ENCODE measurements at places on chromosomes 12 and 14. TPM values are rescaled to one million over a fixed set of nuclear protein-coding genes. Genes with fewer than 3 reads are reported as not detected.

SUDS3 gene
- 42.7 TPM for total RNA-seq

DNA sequence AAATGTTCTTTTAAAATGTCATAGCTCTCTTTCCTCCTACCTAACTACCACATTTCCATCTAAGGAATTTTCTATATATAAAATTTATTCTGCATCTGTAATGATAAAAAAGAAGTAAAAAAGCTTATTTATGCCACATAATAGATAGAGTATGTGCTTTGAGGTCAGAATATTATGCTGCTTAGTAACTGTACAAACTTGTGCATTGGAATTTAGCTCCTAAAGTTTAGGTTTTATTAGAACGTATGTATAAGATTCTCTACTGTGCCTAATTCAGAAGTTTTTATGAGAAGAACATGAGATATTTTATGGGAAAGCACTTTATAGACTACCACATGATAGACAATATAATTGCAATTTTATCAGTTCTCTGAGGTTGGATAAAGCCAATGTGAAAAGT, 384.6 kb downstream of the SLC16A7 start:
- H3K4me3 ChIP-seq: no peak overlapping the region
- H3K27me3 ChIP-seq: no peaks in the 10 kb centered on the region
- peaks cover 15% of the 10 kb centered on the region for H3K4me1 ChIP-seq
- H3K36me3 ChIP-seq: no peaks in the 10 kb centered on the region
- DNase-seq: peak; percentile 41
- H3K27ac ChIP-seq: no peak overlapping the region

DNA sequence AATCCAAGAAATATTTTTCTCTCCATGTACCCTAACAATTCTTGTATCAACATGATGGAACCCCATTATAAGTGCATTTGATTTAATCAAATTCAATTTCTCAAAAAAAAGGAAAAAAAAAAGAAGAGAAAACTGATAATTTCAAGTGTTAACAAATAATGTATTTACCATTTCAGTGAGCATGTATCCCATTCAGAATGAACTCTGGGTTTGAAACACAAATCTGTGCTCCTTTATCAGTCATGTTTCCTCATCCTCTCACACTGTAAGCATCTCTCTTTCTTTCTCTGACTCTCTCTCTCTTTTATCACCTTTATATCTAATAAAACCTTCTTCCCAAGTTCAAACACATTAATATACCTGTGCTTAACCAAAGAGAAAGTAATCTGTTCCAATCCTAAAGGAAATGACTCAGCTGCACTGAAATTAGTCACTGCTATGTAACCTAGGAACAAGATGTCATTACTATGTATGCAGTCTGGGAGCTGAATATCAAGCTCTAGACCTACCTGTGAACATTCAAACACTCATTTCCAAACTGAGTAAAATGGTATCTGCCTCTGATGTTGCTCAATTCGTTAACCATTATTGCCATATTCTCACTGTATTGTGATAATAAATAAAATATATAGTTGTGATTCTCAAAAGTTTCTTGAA, 135.0 kb upstream of the LRIG3 start:
- no peak overlapping the region for H3K4me3 ChIP-seq
- H3K4me1 ChIP-seq: peaks cover 23% of the 10 kb centered on the region
- DNase-seq: peak; percentile 81
- no peaks in the 10 kb centered on the region for H3K27me3 ChIP-seq
- peak overlapping the region; percentile 34 for H3K27ac ChIP-seq

GRCh38 chr14:34623506-34623905, 6.4 kb downstream of the SNX6 start:
- no peak overlapping the region for H3K4me3 ChIP-seq
- H3K27me3 ChIP-seq: no peaks in the 10 kb centered on the region

- H3K36me3 ChIP-seq: no peaks in the 10 kb centered on the region
- H3K27ac ChIP-seq: peak overlapping the region; percentile 83
- peak; percentile 93 for DNase-seq
- H3K4me3 ChIP-seq: peak overlapping the region; percentile 57
- H3K4me1 ChIP-seq: peaks cover 19% of the 10 kb centered on the region
- H3K27me3 ChIP-seq: no peaks in the 10 kb centered on the region
Measured at GRCh38 chr12:78886719-78887407, 22.3 kb downstream of the SYT1 start.

Data from GM23248 (cell line).